ENCODE measurements at places on chromosomes 7 and 10. TPM values are rescaled to one million over a fixed set of nuclear protein-coding genes. Genes with fewer than 3 reads are reported as not detected.

DNA sequence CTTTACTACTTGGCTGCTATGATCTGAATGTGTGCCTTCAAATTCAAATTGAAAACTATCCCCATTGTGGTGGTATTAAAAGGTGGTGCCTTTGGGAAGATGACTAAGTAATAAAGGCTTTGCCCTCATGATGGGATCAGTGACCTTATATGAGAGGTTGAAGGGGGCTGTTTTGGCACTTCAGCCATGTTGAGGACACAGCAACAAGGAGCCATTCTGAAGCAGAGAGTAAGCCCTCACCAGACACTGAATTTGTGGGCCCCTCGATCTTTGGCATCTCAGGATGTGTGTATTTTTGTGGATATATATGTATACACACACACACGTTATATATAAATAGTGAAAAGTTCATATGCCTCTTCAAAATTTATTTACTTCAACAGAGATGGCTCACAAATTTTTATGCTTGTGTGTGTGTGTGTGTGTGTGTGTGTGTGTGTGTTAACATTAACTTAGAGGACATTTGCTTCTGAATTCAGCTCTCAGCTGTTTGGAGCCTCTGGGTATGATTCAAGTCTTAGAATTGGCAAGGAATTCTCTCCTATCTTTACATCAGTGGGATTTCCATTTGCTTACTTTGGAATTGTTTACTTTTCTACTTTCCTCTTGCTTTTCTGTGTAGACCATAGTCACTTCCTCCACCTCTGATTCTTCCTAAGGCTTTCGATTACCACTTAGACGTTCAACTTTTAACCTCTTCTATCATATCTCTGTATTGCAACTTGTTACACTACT lies 66.6 kb downstream of the MAGI2 start:
- H3K27me3 ChIP-seq = no peaks in the 10 kb centered on the region
- no peaks in the 10 kb centered on the region for H3K4me1 ChIP-seq
- H3K36me3 ChIP-seq = no peaks in the 10 kb centered on the region
- no peak overlapping the region for H3K4me3 ChIP-seq

DNA sequence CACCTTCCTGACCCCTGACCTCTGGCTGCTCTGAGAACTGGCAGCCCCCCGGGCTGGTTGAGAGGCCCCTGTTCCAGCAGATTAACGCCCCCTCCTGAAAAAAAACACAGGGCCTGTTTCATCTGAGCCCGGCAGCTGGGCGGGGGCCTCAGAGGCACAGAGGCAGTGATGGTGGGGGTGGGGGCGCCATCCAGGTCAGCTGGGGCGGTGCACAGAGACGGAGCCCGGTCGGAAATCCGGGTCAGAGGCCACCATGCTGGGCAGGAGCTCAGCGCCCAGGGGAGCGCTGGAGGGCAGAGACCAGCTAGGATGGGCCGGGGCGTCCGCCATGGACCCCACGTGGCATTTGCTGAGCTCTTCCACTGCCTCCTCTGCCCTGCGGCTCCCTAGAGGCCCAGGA lies 68.0 kb downstream of the UNCX start:
- H3K4me1 ChIP-seq = no peaks in the 10 kb centered on the region
- no peak overlapping the region for H3K27ac ChIP-seq
- no peak overlapping the region for H3K4me3 ChIP-seq
- DNase-seq = no peak
- no peaks in the 10 kb centered on the region for H3K36me3 ChIP-seq
- peaks cover 34% of the 10 kb centered on the region for H3K27me3 ChIP-seq

The FKBP9 gene
- 335 TPM for total RNA-seq

- H3K27me3 ChIP-seq = peaks cover 35% of the 10 kb centered on the region
- H3K4me3 ChIP-seq = no peak overlapping the region
- no peak overlapping the region for H3K27ac ChIP-seq
- H3K4me1 ChIP-seq = peaks cover 8% of the 10 kb centered on the region
- H3K36me3 ChIP-seq = peaks cover 3% of the 10 kb centered on the region
- DNase-seq = no peak
These were observed 134.6 kb downstream of the TEX36 start for GRCh38 chr10:125548356-125548755.

DNA sequence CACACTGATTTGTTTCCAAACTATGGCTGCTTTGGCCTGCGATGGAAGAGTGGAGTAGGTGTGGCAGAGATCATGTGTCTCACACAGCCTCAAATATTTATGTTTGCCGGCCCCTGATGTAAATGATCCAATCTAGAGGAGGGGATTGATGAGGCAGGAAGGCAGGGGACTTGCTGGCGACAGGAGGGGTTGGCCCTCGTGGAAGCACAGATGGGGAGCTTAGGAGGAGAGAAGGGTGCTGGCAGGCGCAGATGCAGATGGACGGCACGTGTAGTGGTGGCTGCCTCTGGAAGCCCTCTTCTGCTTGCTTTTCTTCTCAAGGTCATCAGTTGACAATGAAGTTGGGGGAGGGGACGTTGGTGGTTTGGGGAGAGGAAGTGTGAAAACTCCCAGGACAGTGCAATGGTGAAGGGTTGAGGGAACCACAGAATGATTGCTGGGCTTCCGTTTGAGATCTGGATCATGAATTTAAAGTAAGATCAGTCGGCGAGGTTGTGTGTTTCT lies 15.4 kb downstream of the COL13A1 start:
- H3K4me1 ChIP-seq = peaks cover 10% of the 10 kb centered on the region
- H3K36me3 ChIP-seq = peaks cover 8% of the 10 kb centered on the region
- no peak overlapping the region for H3K27ac ChIP-seq
- no peak overlapping the region for H3K4me3 ChIP-seq
- no peak for DNase-seq
